ENCODE measurements at places on chromosomes 16 and 17.

- peak; percentile 33 for DNase-seq
Observed at GRCh38 chr16:78796221-78796866, 696.9 kb downstream of the WWOX start.

DNA sequence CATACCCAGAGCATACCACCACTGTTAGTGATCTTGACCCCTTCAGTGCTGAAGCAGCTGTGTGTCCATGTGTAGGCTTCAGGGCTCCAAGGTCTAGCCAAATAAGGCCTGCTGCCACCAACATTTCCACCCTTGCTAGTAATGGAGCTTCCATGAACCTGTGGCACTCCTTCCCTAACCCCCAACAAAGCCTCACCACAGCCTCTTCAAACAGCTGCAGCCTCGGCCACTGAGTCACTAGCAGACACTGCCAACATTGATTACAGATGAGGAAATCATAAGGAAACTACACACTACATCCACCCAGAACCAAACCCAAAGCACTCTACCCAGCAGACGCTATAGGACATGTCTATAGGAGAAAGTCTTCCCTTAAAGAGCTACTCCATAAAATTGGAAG lies 610.7 kb downstream of the KCNJ2 start:
- DNase-seq: no peak

DNA sequence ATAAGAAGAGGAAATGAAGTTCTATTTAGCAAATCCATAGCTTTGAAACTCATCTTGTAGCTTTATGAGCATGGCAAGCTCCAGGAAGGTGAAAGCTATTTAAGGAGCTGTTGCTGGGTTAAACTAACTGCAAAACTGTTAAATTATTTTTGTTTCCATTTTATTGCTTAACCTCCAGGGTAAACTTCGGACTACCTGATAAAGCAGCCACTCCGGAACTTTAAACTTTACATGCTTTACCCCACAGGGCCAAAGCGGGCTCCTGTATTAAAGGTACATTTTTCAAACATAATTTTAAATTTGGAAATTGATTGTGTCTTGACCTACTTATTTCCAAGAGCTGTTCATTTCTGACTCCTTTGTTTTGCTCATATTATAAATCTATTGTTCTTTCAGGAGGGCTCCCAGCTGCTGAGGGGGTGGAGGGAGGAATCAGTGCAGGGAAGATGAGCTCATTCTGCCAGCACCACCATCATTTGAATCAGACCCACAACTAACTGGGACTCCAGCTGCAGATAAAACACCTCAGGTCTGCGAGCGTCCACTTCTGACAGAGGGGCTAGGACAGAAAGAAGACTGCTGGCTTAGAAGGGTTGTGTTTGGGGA lies 157.9 kb downstream of the IRX3 start:
- no peak for DNase-seq

DNA sequence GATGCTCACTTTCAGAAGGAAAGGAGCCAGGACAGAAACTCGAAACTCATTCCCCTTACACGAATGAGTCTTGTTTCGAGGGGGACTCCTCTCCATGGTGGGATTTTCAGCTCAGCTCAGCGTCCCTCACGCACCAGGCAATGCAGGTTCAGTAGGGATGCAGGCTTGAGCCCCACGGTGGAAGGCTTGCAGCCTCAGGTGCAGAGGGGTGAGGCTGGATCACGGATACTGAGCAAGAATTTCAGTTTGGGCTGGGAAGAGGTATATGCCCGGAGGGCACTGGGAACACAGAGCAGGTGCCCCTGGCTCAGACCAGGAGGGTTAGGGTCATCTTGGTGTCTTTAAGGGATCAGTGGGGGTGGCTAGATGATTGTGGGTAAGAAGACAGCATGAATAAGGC lies 344.9 kb upstream of the TNRC6C start:
- DNase-seq: no peak

- DNase-seq: no peak
Observed at GRCh38 chr17:83073389-83074063, 5.9 kb upstream of the METRNL start.

- no peak for DNase-seq
Observed at GRCh38 chr16:84348386-84348888, 19.9 kb upstream of the ATP2C2 start.

DNA sequence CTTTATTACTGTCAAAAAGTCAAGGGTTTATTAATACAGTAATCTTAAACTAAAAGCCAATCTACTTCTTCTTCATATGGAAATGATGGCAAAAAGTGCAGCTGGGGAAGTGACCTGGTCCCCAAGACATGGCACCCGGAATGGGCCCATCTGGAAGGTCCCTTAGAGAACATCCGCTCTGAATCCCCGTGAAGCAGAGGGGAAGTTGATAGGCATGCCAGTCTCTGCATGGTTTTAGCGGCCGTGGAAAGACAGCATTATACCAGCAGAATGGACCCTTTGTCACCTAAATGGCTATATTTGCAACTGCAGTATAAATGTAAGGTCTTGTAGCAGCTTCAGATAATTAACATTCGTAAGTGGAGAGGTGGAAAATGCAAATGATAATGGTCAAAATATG lies 32.4 kb downstream of the COTL1 start:
- no peak for DNase-seq

Data from stimulated activated CD4-positive, alpha-beta T cell treated with anti-CD3 and anti-CD28 coated beads, Interleukin-15, amount 100 ng/mL, for 48 hours (primary cell).